ENCODE measurements at places on chromosomes 3 and 15.

DNA sequence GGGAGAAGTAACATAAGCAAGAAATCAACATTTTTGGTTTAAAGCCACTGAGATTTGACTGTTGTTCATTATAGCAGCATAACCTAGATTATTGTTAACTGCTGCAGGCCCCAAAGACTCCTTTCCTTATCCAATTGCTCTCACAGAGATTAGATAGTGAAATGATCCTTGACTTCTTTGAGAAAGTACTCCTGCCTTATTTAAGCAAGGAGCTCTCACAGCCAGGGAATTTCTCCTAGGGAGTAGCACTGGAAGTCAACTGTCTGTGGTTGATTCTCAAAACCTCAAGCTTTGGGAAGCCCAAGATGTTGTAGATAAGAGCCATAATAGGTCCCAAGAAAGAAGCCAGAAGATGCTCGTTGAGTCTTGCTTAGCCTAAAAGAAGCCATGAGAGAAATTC lies 151.8 kb upstream of the TSC22D2 start:
- DNase-seq: no peak

- no peak for DNase-seq
Observed at GRCh38 chr15:78691851-78692421, 50.9 kb upstream of the CHRNB4 start.

- DNase-seq: no peak
Observed at GRCh38 chr15:31151301-31152233, 50.0 kb upstream of the TRPM1 start.

- peak; percentile 24 for DNase-seq
Observed at GRCh38 chr3:197256836-197257444, 41.5 kb downstream of the DLG1 start.

- peak; percentile 42 for DNase-seq
Observed at GRCh38 chr3:112348943-112349342, 16.0 kb downstream of the CD200 start.

Measured in CD14-positive monocyte (primary cell).